ENCODE measurements at places on chromosomes 13 and 19. TPM values are rescaled to one million over a fixed set of nuclear protein-coding genes. Genes with fewer than 3 reads are reported as not detected.

The ZNF526 gene
- polyA plus RNA-seq = 8.7 TPM

The UHRF1 gene
- polyA plus RNA-seq = 33.8 TPM

The PPP1R15A gene
- polyA plus RNA-seq = 32.6 TPM

The LILRB2 gene
- 1.9 TPM for polyA plus RNA-seq

The GIPC3 gene
- polyA plus RNA-seq = 2.8 TPM

The CRLF1 gene
- polyA plus RNA-seq = 3.0 TPM

The LDLR gene
- 26.9 TPM for polyA plus RNA-seq

The ZNF529 gene
- polyA plus RNA-seq = 24.0 TPM

The OR7C1 gene
- 0.22 TPM for polyA plus RNA-seq

The LILRA2 gene
- 2.2 TPM for polyA plus RNA-seq
